ENCODE measurements at places on chromosomes 2 and 18.

- DNase-seq = no peak
These were observed 117.6 kb upstream of the STK17B start for GRCh38 chr2:196289000-196289399.

DNA sequence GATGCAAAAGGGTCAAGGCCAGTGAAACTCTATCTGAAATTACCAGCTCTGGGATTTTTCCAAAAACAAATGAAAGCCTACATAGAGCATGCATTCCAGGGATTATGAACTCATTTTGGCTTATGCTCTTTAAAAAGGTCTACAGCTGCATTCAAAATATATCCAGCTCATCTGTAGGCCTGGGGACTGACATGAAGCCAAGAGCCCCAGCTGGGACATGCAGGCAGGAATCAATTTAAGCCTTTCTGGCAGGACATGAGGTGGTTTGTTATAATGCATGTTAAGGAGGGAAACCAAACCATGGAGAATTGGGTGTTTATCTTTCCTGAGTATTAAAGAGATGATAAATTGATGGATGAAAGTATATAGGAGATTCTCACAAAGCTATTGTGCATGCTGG, 164.5 kb downstream of the RBM43 start:
- no peak for DNase-seq

GRCh38 chr18:48803518-48803917, 147.2 kb downstream of the SMAD7 start:
- no peak for DNase-seq

DNA sequence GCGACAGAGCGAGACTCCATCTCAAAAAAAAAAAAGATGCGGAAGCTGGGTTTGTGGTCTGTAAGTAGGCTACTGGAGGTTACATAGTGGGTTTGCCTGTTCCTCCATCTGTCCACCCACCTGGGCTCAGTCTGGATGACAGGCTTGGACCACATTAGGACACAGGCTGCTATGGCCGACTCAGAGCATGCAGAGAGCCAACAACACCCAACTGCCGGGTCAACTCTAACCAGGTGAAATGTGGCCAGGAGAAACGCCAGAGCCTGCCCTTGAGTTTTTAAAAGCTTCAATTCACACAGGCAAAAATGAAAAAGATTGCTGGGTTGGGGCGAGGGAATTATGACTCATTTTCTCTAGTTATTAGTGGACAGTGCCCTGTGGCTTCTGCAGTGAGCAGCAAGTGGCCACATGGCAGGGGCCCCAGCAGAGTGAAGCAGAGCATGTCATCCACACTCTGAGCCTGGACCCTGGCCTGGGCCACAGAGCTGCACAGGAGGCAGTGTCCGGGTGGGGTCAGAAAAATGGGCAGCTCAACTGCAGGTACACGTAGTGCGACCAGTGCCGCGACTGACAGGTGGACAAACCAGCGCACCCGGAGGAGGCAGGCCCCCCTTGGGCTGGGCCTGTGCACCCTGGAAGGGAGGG, 67.4 kb downstream of the BIN1 start:
- DNase-seq = no peak

DNA sequence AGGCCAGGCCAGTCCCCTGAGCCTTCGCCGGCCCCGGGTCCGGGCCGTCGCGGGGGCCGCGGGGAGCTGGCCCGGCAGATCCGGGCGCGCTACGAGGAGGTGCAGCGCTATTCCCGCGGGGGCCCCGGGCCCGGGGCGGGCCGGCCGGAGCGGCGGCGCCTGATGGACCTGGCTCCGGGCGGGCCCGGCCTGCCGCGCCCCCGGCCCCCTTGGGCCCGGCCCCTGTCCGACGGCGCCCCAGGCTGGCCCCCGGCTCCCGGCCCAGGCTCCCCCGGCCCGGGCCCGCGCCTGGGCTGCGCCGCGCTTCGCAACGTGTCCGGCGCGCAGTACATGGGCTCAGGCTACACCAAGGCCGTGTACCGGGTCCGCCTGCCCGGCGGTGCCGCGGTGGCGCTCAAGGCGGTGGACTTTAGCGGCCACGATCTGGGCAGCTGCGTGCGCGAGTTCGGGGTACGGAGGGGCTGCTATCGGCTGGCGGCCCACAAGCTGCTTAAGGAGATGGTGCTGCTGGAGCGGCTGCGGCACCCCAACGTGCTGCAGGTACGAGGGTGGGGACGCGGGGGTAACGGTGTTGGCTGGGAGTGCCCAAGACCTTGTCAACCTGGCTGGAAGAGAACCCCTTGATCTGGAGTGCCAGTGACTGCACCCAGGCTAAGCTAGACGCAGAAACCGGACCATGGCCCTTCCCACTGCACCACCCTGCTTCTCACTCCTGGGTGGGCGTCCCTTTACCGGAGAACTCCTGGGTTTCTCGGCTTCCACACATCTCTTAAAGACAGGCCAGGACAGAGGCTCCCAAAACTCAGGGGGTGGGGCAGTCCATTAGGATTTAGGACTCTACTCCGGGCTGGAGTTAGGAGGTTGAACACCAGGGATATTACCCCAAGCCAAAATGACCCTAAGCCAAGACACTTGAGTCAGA, 739 bp downstream of the PKDCC start:
- DNase-seq = no peak

- DNase-seq = no peak
These were observed 46.2 kb downstream of the RPRM start for GRCh38 chr2:153432381-153432780.

DNA sequence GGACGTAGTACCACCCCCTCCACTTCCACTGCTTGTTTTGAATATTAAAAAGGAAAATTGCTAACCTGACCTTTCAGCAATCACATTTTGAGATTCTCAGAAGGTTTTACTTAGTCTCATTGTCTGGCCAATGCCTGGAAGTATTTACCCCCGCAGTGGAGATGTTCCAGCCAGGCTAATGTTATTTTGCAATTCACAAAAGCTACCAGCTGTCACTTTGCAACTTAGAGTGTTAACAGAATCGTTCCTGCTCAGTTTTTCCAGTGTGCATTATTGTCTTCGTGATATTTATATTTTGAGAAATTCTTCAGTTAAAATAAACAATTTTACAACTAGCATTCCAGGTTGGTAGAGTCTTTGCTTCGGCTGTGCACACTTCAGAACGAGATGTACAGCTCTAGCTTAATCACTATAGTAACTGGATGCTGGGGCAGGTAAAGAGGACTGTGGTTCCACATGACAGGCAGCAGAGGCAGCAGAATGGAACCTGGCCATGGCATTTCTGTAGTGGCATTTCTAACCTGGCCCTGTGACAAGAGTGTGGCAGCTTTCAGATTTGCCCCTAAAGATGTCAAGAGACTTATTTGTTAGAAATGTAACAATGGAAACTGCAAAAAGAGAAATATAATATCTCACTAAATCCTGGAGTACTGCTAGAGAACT, 85.1 kb downstream of the DTNA start:
- DNase-seq = no peak

DNA sequence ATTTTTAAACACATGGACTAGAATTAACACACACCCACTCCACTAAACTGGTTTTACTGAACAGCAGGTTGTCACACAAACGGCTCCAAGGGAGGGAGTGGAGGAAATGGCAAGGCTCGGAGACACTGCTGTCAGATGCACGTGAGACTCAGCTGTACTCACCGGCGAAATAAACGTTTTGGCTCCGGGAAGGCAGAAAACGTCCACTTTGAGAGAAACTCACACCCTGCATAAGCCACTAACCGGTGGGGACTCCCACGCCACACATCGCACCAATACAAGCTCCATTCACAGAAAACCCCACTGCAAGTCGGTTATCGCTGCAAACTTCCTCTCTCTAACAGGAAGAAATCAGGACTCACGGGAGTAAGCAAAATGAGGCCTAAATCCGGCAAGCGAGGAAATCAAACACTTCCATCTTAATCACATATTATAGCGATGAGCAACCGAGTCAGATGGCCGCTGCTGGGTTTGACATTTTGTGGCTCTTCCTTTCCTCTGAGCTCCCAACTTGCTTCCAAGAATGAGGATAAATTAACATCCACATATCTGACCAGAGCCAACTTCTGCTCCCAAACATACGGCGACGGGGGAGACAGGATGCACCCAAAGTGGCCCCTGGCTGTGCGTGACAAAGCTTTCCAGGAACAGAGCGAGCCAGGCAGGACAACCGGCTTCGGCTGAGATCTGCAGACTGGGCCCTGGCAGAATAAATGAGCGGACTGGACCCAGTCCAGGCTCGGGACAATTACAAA, 63.5 kb downstream of the HDAC4 start:
- DNase-seq = no peak

- no peak for DNase-seq
These were observed 163.8 kb upstream of the STK17B start for GRCh38 chr2:196335221-196335634.

DNA sequence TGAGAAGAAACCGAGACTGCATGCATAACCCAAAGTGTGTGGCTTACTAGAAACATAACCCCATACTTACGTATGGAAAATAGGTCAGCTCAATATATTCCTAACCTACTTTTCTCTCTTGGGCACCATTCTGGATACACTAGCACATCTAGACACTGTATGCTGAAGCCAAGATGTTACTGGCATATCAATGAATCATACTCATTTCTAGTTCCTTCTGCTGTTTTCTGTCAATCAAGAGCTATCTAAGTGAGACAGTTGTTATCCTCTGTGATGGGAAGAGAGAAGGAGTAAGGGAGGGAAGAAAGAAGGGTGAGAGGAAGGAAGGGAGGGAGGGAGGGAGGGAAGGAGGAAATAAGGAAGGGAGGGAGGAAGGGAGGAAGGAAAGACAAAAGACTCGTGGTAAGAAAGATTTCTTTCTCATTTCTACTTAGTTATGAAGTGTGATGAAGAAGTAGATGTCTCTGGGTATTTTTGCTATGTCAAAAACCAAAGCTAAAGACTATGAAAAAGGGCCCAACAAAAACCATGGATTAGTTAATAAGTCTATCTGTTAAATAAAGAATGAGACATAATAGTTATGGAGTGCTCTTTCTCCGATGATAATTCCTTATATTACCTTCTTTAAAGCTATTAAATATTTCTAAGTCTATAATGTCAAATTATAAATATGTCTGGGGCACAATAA, 248.4 kb downstream of the ZNF521 start:
- DNase-seq = no peak

- DNase-seq = no peak
These were observed 245.8 kb downstream of the KCNS3 start for GRCh38 chr2:18124116-18124835.

DNA sequence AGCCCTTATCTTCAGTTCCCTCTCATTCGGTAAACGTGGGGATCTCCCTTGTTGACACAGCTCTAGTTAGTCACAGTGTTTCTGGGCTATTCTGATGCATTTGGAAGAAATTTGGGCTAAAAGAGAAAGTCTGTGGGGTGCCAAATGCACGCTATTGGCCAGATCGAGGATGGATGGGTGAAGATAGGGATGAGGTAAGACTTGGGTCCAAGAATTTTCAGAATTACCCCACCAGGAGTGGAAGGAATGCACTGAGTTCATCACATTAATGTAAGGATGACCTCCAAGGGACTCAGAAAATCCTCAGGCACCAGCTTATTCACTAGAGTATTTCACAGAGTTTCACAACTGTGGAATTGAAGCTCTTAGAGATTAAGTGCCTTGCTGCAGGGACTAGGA, 49.3 kb downstream of the NRP2 start:
- DNase-seq = no peak

GRCh38 chr2:99777656-99778290, 288.0 kb upstream of the REV1 start:
- DNase-seq = no peak

- no peak for DNase-seq
These were observed 35.5 kb upstream of the C1D start for GRCh38 chr2:68098291-68098797.

DNA sequence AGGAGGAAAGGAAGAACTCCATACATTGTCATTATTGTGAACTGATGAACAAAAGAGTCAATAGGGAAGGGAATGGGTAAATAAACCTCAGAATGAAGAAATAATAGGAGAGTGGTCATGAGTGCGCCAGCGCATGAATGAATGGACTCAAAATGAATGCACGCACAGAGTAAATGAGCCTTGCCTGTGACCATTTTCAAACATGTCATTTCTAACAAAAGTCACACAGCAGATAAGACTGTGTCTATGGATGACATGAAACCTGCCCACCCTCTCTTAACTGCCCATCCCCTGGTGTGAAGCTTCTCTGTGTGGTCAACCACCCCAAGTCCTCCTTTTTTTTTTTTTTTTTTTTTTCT, 121.1 kb upstream of the TEX51 start:
- no peak for DNase-seq

- DNase-seq = no peak
These were observed 181.2 kb downstream of the THADA start for GRCh38 chr2:43414586-43415135.

- DNase-seq = no peak
These were observed 90.3 kb downstream of the PTPN4 start for GRCh38 chr2:119849838-119850565.

- DNase-seq = no peak
These were observed 166.0 kb downstream of the TMEM182 start for GRCh38 chr2:102927854-102928267.

- DNase-seq = no peak
These were observed 923.6 kb downstream of the CCDC85A start for GRCh38 chr2:57107353-57107752.

GRCh38 chr18:72530622-72531021, 13.5 kb downstream of the CBLN2 start:
- no peak for DNase-seq

- no peak for DNase-seq
These were observed 24.6 kb upstream of the TXNDC2 start for GRCh38 chr18:9861157-9861556.

DNA sequence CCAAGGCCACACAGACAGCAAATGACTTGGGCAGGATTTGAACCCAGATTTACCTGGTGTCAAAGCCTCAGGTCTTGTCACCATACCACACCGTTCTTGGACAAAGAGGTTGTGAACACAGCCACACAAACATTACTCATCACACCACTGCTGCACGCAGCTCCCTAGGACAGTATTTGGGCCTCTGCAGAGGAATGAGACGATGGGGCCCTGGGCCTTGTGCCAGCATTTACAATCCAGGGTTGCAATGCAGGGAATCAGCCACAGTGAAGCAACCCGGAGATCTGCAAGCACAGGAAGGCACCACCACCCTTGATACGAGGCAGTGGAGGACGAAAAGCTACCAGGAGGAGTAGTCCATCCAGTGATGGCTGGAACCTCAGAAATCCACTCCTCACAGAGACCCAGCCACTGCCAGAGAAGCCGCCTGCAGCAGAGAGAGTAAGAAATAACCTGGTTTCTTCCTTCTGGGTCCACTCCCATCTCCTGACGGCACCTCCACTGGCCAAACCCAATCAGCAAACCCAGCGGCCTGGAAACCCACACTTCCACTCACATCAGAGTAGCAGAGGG, 3.7 kb upstream of the MTCL1 start:
- DNase-seq = no peak

DNA sequence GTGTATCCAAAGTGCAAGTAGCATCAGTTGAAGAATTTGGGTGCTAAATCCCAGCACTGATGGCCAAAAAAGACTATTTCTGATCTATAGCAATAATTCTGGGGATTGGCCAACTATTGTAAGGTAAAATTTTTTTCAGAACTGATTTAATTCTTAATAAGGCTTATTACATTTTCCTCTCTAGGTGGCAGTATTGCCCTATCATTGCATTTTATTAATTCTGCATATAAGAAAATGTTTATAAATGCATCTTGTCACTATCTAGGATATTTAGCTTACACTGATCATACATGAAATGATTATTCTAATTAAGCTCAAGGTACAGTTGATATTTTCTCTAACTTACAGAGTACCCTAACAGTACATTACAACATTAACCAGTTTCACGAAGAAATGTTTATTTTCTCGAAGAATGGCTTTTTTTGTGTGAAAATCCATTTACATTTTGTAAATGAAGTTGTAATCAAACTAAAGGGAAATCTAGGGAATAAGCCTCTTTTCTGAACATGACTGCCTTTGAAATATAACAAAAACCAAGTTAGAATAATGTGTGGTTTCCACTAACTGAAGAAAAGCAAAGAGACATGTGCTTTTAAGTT, 11.0 kb downstream of the TTN start:
- DNase-seq = no peak

- no peak for DNase-seq
These were observed 6.7 kb upstream of the B3GNT7 start for GRCh38 chr2:231388725-231389346.

Measured in T-helper 2 cell treated with Interferon-gamma antibody and Interleukin-4, amounts not matched to agents 5 μg/mL and 100 μg/mL, for 36 hours (primary cell).